Calu3 (cell line): ENCODE measurements at places on chromosomes 3 and 15.

GRCh38 chr15:77012868-77013267 lies 17.9 kb downstream of the PSTPIP1 start:
- DNase-seq = no peak

GRCh38 chr15:52251144-52251860 lies 44.3 kb downstream of the MYO5C start:
- DNase-seq = peak; percentile 22

DNA sequence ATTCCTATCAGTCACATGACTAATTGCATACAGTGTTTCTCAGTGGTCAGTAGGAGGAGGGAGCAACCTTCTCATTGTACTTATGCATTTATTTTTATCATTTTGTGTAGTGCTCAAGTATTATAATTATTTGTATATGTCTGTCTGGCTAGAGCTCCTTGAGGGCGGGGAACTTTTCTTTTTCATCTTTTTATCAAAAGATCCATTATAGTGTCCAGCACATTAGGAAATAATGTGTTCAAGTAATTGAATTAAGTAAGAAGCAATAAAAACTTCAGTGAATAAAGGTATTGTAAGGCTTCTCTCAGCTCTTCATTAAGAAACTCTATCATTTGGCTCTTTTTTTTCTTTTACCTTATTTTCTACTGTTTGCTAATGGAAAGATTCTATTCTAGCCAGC lies 18.8 kb downstream of the FGF7 start:
- DNase-seq = no peak

- DNase-seq = no peak
Measured at GRCh38 chr3:159513867-159514380, 474.7 kb upstream of the IL12A start.

DNA sequence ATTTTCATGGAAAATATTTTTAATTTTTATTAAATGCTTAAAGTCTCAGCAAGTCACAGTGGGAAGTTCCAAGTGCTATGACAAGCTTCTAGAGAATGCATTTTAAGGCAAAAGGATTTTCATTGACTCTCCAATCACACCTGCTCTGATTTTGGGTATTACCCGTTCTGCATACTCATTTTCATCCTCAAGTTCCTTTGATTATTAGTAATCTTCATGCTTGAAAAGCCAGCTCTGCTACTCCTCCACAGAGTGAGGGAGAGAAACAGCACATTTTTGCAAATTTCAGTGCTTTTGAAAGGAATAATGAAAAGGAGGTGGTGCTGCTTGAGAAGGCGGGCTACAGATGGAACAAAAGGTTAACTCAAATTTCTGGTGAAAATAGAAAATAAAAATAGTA lies 450.7 kb downstream of the NSUN3 start:
- no peak for DNase-seq

GRCh38 chr15:62841269-62841628 lies 201.3 kb upstream of the TPM1 start:
- DNase-seq = no peak

GRCh38 chr15:82539691-82540054 lies 584 bp downstream of the RPS17 start:
- DNase-seq = no peak

- no peak for DNase-seq
Measured at GRCh38 chr3:79199966-79200365, 567.8 kb downstream of the ROBO1 start.

DNA sequence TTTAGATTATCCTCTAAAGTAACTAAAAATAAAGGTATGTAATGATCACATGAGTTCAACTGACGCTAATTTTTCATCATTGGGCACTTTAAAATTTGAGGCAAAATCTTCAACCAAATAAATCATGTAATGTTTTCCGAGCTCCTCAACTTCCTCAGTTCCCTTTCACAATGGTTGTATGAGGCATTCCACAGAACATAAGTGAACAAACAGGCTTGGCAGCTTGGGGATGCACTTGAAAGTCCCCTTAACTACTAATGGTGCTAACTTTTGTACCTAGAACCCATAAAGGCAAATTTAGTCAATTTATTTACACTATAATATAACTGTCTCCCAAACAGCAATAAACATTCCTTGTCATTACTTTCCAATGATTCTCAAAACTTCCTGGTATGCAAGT lies 1137.9 kb downstream of the ROBO2 start:
- peak; percentile 33 for DNase-seq

DNA sequence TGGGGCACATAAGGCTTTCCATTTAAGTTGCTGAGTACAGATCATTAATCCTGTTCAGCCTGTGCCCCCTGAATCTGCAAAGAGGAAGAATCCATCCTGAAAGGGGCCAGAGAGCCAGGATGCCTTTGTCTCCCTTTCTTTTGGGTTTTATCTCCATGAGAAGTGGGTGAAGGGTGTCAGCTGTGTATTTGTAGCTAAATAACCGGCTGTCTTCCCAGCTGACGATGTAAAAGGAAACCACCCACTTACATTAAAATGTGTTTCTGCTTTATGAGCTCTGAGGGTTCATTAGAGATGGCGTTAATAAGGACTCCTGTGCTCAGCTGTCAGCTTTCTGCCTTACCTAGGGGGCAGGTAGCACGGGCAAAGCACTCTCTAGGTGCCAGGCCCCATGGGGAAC lies 83.4 kb downstream of the SLCO3A1 start:
- DNase-seq = no peak

DNA sequence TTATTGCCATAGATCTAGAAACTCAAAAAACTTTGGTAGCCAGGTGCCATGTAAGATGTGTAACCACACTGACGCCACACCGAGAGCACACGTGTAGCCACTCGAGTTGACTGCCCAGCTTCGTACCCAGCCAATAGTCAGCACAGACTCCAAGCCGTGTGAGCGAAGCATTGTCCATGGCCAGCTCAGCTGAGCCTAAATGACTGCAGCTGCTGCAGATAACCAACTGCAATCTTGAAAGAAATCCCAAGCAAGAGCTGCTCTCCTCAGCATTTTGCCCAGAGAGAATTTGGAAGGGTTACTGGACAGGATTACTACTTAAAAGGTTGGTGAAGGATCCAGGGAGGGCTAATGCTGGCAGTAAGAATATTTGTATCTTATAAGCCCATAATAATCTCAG lies 193.0 kb upstream of the THRB start:
- no peak for DNase-seq

- DNase-seq = no peak
Measured at GRCh38 chr15:80106051-80106450, 46.6 kb downstream of the ZFAND6 start.

GRCh38 chr3:141341536-141341935 lies 26.8 kb upstream of the ZBTB38 start:
- DNase-seq = no peak

DNA sequence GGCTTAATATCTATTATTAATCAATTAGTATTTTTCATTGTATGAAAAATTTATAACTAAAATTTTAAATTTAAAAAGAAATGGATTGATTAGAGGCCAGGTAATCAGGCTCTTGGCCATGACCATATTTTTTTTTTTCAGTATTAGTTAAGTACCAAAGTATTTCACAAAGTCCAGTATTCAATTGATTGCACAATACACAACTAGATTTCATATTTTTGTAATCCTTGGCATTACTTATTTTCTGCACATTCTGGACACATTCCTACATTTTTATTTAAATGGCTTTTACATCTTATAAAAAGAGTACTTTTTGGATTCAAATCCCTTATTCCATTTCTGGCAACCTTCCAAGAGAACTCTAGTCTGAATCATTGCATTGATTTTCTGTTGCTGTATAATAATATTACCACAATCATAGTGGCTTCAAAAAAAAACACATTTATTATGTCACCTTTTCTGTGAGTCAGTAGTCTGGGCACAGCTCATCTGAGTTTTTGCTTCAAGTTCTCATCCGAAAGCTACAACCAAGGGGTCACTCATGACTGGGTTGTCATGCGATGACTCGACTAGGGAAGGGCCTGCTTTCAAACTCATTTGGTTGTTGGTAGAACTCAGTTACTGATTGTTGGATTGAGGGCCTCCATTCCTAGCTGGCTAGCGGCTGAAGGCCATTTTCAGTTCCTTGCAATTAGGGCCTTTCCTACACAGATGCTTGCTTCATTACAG lies 90.7 kb downstream of the CNTN6 start:
- DNase-seq = peak; percentile 50

DNA sequence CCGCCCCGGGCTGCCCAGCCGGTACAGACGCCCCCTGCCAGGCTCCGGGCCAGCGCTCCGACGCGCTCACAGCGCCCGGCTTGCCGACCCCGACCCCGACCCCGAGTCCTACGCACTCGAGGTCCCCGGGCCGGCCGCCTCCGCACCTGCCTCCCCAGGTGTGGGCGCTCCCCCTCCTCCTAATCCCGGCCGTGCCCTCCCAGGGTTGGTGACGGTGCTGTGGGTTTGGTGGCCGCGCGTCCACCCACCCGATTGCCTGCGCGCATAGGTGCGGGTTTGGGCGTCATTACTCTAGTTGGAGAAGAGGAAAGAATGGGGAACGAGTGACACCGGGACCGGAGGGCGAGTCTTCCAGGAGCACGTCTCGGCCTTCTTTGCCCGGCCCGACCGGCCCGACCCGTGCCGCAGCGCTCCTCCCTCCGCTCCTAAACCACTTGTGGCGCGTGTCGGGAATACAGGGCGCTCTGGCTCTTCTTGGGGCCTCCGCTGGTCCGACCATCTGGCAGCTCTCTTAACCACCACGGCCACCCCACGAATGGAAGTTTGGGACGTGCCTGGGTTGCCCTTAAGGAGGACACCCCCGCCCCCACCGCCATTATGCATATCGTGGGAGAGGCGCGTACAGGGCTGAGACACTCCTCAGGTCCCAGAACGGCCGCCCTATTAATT lies 810 bp upstream of the THRB start:
- peak; percentile 72 for DNase-seq

DNA sequence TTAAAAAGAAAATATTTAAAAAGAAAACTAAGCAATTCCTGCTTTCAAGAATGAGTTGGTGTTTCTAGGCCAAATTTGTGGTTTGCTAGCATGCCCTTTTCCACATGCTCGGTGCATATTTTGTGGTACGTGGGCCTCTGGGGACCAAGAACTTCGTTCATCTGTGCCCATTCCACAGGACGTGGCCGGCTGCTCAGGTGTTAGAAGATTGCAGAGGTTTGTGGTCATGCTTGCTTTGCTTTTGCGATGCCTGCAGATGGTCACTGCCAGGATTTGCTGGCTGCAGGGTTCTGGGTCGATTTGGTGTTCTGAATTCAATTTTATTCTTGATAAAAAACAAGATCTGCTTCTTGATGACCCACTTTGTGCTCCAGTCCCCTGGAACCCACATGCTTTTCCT lies 7.5 kb downstream of the PSTPIP1 start:
- DNase-seq = no peak

GRCh38 chr15:39074341-39074985 lies 506.4 kb upstream of the THBS1 start:
- DNase-seq = no peak

DNA sequence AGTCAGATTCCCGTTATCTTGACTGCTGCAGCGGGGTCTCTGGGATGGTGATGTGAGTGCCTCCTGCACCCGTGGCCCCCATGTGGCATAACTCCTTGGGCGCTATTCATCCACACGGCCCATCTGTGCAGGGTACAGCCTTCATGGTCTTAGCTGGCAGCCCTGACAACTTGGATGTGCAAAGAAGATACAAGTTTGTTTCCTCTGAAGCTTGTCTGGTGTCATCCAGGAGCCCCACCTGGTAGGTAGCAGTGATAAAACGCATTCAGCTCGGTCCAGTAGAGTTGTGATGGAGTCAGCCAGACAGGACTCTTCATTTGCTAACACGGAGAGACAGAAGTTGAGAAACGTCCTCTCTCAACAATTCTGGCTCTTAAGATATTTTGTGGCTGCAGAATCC lies 53.3 kb downstream of the CORO2B start:
- no peak for DNase-seq

GRCh38 chr3:140953028-140953960 lies 11.7 kb downstream of the SLC25A36 start:
- no peak for DNase-seq

DNA sequence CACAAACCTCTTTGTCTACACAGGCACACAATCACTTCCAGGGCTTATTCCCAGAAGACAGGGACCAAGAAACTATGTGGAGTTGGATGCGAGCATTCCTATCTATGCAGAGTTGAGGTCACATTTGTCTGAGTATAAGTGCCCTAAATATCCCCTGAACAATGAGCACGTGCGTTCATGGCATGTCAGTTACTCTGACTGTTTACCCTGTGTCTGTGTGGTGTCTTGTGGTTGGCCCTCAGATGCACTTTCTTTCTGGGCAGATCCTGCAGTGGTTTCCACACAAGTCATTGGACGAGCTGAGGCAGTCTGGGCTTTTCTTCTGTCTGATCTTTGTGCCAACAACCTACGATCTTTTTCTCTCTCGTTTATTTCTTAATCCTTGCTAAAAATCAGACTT lies 134.5 kb downstream of the FBN1 start:
- peak; percentile 14 for DNase-seq

DNA sequence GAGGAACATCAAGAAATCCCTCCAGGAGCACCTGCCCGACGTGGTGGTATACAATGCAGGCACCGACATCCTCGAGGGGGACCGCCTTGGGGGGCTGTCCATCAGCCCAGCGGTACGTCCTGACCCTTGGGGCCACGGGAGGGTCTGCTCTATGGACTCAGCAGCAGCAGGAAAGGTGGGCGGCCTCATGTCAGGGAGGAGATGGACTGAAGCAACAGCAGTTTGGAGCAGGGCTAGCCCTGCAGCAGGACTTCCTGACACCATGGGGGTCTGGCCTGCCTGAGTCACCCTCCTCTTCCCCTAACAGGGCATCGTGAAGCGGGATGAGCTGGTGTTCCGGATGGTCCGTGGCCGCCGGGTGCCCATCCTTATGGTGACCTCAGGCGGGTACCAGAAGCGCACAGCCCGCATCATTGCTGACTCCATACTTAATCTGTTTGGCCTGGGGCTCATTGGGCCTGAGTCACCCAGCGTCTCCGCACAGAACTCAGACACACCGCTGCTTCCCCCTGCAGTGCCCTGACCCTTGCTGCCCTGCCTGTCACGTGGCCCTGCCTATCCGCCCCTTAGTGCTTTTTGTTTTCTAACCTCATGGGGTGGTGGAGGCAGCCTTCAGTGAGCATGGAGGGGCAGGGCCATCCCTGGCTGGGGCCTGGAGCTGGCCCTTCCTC lies 24.2 kb downstream of the HDAC11 start:
- no peak for DNase-seq

DNA sequence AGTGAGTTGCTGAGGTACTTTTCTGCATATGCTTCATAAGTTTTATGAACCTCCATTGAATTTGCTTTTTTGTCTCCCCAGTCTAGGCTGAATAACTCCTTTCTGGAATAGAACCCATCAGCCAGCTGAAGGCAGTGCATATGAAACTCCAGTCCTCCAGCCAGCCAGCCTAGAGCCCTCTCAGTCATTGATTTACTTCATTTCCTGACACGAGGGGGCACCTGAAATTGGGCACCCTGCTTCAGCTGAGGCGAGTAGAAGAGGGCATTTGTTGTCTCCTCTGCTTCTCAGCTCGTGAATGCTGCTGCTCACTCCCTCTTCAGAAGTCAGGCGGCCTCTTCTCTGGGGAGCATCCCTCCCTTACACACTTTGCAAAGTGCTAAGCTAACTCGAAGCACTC lies 32.5 kb downstream of the CHST2 start:
- no peak for DNase-seq

DNA sequence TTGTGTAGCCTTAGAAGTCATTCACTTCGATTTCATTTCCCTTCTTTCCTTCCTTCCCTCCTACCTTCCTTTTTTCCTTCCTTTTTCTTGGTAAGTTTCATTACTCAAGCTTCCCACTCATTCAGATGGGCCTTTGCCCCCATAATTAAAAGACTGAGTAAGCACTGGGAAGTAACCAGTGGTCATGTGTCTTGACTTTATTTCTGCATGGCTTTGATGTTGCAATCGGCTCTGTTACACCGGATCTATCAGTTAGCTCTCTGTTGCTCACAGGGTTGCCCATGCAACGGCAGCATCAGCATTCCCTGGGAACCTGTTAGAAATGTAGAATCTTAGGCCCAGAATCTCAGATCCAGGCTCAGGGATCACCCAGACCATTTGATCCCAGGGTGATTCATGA lies 25.6 kb upstream of the LARS2 start:
- no peak for DNase-seq
